Activated T-helper 1 cell treated with anti-CD3 and anti-CD28 coated beads, Interleukin-2, amount 50 U/mL, for 16 hours (primary cell): ENCODE measurements at places on chromosomes 2 and 18.
A peak's percentile ranks its signal among the peaks of the same experiment; 100 is the strongest.

- DNase-seq = no peak
Measured at GRCh38 chr2:127087791-127088495, 19.0 kb downstream of the BIN1 start.

DNA sequence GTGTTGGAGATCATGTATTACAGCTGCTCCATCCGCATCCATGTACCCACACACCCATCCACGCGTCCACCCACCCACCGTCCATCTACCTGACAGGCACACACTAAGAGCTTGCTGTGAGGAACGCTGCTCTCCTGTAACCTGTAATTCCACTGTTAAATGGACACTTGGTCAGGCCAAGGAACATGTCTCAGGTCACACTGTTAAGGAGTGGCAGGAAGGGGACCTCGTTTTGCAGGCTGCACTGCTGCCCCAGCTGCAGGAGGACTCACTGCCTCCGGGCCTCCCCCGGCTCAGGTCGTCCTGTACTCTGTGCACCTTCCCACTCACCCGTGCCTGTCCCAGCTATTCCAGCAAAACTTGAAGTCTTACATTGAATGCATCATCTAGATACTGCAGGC, 170.5 kb downstream of the EIPR1 start:
- no peak for DNase-seq

- no peak for DNase-seq
Measured at GRCh38 chr18:43665105-43665788, 388.0 kb upstream of the SYT4 start.

DNA sequence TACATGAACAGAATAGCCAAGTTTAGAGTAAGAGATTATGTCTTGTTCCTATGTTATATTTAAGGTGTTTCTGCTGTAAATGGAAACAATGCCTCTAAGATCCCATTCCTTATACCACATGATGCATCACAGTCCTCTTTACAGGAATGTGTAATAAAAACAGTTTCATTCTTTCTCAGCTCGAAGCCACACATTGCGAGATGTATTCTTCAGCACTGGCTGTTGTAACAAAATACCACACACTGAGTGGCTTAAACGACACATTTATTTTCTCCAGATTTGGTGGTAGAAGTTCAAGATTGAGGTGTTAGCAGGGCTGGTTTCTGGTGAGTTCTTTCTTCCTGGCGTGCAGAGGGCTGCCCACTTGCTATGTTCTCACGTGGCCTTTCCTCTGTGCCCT, 246.2 kb downstream of the SOCS6 start:
- DNase-seq = no peak

DNA sequence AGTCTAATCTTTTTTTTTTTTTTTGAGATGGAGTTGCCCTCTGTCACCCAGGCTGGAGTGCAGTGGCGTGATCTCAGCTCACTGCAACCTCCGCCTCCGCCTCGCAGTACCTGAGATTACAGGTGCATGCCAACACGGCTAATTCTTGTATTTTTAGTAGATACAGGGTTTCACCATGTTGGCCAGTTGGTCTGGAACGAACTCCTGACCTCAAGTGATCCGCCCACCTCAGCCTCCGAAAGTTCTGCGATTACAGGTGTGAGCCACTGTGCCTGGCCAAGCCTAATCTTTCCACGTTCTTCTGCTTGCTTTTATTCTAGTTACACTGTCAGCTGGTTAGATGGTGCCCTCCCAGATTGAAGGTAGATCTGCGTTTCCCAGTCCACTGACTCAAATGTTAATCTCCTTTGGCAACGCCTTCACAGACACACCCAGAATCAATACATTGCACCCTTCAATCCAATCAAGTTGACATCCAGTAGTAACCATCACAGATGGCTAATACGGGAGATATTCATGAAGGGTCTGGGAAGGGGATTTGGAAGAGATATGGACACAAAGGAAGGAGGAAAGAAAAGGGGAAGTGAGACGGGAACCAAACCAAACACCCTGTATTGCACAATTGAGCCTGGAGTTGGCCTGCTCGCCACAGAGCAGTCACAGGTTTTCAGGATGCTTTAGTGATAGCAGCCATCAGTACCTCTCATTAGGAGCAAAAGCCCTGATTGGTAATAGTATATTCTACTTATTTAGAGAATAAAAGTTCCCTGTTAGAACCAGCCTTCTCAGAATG, 229.8 kb downstream of the PIK3C3 start:
- DNase-seq = no peak

DNA sequence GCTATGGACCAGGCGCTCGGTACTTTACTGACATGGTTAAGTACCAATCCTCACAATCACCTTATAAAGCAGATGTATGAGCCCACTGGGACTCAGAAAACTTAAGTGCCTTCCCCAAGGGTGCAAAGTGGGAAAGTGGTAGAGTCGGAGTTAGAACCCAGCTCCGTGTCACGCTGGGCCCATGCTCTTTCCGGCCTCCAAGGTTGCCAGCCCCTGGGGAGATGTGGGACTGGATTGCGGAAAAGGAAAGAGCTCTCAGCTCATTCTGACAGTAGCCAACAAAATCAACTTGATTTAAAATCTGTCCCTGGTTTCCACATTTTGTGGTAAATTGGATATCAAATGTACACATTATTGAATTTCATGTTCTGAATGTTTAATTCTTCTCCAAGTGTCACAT, 403.8 kb downstream of the DCDC2C start:
- DNase-seq = no peak

- no peak for DNase-seq
Measured at GRCh38 chr2:10537522-10538199, 89.5 kb upstream of the ODC1 start.

- no peak for DNase-seq
Measured at GRCh38 chr2:104836265-104836664, 17.6 kb upstream of the POU3F3 start.

DNA sequence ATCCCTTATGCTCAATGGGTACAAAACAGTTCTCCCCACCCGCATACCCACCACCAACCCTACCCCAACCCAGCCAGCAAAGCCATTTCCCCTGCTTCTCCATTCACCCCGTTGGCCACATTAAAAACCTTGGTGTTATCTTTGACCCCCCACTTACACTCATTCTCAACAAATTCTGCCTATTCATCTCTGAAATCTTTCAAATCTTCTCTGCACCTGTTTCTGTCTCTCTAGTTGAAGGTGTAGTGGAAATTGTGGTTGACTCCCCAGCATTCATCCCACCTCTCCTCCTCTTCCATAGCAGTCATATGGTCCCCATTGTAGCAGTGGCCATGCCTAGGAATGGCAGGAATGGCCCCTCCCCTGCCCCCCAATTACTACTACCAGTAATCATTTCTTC, 20.5 kb upstream of the TET3 start:
- DNase-seq = no peak

DNA sequence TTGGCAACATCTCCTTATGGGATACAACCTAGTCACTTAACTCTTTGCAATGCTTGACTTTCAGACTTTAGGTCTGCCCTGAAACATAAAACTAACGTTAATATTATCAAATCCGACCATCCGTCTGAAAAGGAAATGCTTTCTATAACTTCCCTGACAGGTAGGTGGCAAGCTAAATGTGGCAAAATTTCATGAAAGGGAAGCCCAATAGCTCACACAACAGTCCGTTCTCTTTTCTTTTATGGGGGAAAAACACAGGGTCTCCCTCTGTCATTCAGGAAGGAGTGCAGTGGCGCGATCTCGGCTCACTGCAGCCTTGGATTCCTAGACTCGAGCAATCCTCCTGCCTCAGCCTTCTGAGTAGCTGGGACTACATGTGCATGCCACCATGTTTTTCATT, 52.9 kb downstream of the SFT2D3 start:
- DNase-seq = no peak

DNA sequence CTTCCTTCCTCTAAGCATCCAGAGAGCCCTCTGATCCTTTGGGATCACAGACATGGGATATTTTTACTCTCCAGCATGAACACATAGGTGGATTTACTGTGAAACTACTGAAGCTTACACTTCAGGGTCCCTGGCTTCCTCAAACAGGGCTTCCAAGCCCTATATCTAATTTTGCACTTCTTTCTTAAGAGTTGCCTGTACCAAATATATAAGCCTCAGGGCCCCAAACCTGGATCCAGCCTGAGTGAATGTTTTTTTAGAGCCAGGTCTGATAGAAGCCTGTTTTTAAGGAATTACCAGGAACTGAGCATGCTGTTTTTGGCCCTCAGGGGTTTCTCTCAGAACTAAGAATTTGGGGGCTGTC, 13.2 kb upstream of the KCMF1 start:
- DNase-seq = no peak

- DNase-seq = no peak
Measured at GRCh38 chr18:32707586-32707985, 65.2 kb downstream of the KLHL14 start.

DNA sequence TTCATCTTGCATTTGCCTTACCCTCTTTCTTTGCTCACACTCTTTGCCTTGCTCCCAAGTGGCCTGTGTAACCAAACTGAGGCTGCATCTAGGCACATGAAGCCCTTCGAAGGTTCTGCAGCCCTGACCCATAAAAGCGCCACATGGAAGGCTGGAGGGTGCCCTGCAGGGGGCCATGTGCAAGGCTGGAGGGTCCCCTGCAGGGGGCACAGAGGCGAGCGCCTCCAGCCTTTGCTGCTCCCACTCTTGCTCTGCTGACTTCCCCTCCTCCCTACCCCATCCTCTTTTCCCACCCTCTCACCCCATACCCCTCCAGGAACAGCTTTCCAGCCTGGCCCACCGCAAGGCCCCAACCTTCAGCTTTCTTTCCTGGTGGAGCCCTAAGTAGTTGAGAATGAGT, 317.3 kb downstream of the CELF4 start:
- DNase-seq = no peak

DNA sequence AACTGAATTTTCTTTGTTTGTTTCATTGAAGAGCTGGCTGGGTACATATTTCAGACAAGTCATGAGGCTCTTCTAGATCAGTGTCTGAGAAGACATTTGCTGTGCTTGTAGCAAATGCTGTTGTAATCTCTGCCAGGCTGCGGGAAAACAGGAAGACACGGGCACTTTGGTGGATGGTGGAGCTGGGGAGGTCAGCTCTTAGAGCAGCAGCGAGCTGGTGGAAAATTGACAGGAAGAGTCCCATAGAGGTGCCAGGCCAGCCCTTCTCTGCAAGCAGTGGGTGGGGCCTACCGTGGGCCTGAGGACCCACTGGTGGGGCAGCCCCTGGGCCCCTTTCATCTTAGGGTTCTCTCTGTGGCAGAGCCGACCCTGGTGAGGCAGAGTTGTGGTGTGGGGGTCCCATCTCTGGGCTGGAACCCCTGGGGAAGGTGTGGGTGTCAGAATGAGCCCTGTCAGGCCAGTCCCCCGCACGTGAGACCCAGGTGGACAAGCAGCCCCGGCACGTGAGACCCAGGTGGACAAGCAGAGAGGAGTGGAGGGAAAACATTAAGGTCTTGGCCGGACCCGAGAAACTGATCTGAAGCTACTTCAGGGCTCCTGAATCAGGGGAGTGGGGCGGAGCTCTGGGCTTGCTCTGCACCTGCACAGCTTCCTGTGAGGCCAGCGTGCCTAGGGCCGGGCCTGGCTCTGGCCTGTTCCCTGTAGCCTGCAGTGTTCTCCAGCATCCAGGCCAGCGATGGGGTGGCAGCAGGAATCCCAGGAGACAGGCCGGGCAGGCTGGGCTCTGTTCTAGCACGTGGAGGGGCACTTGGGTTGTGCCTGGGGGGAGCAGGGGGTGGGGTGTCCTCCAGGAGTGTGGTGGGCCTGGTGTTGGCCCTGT, 273.5 kb upstream of the HDAC4 start:
- no peak for DNase-seq

DNA sequence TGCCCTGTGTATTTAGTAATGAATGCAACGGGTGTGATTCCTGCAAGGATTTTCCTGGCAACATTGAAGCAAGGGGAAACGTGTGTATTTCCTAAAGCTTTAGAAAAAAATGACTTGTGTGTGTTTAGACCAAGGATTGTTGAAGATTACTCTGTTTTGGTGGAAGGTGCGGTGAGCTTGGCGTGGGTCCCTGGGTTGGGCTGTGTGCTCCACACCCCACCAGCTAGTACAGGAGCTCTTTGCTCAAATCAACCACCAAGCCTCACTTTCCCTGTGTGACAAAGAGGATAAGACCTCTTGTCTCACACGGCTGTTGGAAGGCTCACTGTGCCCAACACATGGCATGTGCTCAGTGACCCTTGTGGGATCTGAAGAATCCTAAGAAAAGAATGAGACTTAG, 21.4 kb upstream of the GREB1 start:
- no peak for DNase-seq

GRCh38 chr2:240992572-240993291, 5.7 kb upstream of the SNED1 start:
- DNase-seq = no peak

- no peak for DNase-seq
Measured at GRCh38 chr18:62939433-62939832, 224.1 kb downstream of the PHLPP1 start.

DNA sequence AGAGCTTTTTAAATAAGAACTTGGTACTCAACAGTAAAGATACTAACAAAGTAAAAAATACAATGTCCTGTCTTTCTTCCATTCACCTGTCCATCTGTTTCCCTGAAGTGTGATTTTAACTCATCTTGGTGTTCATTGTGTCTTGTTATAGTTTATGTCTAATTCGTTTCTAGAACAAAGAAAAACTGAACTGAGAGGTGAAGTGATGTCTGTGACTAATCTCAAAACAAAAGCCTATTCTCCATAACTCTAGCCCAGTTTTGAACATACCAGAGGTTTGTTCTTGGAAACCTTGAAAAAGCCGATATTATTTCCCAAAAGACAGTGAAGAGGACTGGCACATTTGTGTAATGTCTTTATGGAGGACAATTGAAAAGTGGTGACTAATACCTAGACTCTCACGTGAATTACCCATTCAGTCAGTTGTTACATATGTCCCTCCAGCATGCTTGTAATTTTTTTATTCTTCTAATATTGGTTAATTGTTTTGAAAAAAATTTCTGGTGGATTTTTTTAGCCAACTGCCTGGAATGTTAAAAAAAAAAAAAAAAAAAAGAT, 725.8 kb downstream of the SATB2 start:
- DNase-seq = no peak

- DNase-seq = no peak
Measured at GRCh38 chr2:200702646-200703118, 109.0 kb upstream of the BZW1 start.

DNA sequence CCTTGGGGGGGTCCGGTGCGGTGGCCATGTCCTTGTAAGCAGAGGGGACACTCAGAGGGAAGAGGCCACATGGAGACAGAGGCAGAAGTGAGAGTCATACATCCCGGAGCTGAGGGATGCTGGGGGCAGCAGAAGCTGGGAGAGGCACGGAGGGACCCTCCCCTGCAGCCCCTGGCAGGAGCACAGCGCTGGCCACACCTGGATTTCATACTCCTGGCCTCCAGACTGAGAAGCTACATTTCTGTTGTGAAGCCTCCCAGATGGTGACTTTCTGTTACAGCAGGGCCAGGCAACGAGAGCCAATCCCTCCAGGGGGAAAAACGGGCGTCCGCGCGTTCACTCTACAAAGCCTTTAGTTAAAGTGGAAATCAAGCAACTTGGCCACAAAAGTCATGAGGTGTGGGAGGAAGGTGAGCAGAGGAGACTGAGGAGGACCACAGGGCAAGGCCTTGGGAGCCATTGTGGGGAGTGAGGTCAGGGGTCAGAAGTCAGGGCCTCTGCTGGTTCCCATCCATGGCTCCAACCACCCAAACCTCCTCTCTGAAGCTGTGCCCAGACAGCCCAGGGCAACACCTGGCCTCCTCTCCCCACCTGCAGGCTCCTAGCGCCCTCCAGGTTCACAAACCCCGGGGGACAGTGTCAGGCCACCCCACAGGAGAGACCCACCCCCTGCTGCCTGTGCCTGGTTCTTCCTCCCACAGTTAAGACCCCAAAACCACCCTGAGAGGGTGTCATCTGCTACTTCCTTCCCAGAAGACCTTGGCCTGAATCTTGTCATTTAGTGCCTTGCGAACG, 4.5 kb upstream of the MBP start:
- no peak for DNase-seq

GRCh38 chr2:202237787-202238233, 587 bp downstream of the SUMO1 start:
- peak; percentile 2 for DNase-seq
